ENCODE measurements at places on chromosomes 11 and 22.
A peak's percentile ranks its signal among the peaks of the same experiment; 100 is the strongest.

- DNase-seq: no peak
Observed at GRCh38 chr11:16297332-16297731, 59.0 kb downstream of the SOX6 start.

DNA sequence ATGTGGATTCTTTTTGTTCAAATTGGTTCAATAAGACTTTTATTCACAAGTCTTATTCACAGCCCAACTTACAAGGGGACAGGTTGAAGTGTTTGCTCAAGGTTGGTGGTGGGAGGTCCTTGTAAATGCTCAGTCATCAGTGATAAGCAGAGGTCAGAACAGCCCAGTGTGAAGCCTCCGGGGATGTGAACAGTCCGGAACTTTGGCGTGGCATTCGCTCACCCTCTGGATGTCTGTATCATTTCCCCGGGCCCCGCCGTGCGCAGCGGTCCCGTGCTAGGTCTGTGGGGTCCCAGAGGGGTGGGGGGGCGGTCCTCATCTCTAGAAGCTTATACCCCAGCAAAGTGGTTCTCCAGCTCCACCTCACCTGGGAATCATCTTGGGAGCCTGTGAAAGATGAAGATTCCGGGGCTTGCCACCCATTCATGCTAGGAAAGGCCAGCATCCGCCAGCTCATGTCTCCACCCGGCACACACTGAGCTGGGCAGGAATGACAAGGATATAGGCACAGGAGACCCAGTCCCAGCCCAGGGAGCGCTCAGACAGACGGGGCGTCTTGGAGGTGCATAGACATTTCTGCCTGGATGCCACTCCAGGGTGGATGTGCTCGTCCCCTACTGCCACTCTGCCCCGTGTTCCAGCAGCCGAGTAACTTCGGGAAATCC, 327.5 kb downstream of the TBC1D22A start:
- no peak for DNase-seq

DNA sequence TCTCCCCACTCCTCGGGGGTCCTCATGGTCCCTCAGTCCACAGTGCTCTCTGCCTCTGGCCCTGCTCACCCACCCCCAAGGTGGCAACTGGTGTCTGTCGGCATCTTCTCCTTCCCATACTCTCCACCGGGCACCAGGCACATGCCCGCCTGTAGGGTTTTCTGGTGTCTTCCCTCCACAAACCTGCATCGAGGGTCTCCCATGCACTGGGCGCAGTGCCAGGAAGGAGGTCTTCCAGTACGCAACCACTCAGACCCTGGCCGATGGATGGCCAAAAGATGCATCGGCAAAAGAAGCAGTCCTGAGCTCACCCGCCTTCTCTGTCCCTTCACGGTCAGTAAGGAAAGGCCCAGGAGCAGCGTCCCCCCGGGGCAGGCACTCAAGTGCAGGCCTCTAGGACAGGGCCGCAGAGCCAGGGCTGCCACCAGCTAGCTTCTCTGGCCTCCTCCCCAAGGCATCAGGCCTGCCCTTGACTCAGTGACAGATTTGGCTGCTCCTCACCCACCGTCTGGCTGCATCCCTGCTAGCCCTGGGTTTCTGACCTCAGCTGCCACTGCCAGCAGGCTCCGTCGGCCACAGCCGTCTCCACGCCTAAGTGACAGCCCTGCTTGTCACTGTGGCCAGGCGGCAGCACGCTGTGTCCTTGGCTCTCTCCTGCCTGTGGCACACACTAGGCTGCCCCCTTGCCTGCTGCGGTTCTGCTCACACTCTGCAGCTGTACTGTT, 32.1 kb upstream of the IGSF9B start:
- DNase-seq: peak; percentile 38

GRCh38 chr11:8289492-8289918, 25.8 kb upstream of the LMO1 start:
- peak; percentile 84 for DNase-seq

DNA sequence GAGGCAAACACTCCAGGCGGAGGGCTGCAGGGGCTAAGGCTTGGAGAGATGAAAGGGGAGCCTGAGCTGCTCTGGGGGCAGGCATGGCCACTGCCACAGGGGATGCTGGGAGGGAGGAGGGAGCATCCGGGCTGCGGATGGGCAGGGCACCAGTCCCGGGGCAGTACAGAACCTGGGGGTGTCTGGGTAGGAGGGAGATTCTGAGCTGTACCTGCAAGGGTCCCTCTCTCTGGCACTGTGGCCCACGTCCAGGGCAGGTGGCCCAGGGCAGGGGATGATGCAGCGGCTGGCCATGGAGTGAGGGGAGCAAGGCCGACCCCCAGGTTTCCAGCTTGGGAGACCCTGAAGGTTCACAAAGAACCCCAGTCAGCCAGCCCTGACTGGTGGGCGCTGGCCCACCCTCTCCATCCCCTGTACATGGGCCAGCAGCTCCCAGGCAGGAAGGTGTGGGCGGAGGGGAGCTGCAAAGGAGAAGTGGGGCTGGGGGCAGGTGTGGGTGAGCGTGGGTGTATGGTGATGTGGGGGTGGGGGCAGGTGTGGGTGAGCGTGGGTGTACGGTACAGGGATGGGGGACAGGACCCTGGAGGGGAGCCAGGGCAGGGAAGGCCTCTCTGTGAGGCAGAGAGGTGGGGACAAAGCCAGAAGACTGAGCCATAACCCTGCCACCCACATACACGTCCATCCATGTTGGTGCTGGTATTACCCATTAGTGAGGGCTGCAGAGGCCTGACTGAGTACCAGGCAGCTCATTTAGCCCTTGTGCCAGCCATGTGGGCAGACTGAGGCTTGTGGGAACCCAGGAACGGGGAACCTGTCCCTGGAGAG, 2.2 kb upstream of the TNFRSF13C start:
- no peak for DNase-seq

- DNase-seq: peak; percentile 24
Observed at GRCh38 chr11:31887180-31887579, 76.1 kb upstream of the PAX6 start.

DNA sequence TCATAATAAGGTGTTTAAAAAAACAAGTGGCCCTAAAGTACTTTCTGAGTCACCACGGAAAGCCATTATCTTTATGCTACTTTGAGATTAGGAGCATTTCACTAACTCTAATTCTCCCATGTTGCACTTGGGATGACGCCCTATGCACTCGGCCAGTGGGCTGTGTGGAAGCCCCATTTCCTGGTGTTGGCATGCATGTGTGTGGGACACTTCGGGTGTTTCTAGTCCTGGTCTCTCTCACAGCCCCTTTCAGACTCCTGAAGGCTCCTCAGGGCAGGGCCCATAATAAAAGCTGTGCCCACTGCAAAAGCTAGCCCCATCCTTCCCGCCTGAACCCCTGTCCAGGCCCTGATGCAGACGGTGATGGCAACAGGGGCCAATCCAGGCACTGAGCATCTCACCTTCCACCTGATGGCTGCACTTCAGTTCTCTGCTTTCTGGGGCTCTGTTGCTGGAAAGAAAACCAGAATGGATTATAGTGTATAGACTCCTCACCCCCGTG, 14.9 kb upstream of the FXYD2 start:
- no peak for DNase-seq

DNA sequence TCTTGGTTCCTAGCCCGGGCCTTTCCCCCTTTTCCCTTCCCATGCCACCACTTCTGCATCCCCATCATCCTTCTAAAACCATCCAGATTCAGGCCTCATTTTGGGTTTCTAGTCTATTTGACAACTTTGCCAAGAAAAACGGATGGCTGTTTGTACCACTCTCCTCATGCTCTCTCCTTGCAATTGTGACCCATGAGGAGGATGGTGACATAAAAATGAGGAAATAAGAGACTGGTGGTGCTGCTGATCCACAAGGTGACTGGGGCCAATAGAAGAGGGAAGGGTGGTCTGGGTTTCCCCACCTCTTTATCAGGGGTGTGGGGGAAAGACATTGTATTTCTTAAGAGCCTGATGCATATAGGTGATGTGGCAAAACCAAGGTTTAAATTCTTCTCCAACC, 1.0 kb downstream of the MS4A4A start:
- DNase-seq: no peak

DNA sequence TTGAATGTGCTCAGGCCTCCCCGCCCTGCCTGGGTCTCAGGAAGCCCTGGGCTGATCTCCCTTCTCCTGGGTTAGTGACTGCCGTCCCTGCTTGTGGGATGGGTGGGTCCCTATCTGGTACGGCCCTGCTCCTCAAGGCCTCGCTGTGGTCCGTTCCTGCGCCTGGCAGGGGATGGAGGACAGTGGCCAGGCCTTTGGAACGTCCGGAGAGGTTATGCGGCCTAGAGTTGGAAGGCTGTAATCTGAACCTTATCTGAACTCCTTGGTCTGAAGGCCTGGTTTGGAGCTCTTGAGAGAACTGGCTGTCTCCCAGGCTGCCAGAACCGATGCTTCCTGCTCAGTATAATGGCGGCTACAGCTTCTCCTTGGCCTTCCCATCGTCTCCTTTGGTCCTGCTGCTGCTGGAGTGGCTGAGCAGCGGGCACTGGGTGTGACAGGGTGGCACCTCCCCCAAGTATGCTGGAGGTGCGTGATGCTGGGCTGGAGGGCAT, 72.8 kb downstream of the FLI1 start:
- DNase-seq: no peak

DNA sequence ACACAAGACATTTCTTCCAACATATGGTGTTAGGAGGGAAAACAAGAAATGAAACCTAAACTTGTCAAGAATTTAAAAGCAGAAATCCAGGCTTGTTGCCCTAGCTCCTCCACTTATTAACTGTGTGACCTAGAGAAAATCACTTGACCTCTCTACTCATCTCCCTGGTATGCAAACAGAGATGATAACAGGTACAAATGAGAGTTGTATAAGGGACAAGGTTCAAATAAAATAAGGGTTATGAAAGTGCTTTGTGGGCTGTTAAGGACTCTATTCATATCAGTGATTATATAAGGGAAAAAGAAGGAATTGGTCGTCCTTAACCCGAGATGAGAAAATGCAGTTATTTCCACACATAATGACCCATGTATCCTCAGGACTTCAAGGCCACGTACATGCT, 372.7 kb upstream of the TENM4 start:
- DNase-seq: no peak

DNA sequence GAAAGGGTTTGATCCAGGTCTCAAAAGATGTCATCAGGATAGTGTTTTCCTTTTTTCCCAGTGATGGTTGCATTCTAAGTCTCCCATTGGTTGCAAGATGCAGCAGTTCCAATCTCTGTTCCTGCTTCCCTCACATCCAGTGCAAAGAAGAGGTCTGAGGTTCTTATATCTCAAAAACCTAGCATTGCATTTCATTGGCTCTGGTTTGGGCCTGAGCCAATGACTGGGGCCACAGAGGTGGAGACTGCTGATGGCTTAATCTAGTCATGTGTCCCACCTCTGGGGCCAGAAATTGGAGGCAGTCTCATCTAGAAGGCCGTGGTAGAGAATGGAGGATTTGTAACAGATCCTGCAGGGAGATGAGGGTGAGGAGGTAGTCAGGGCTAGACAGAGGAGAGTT, 13.2 kb upstream of the MICAL2 start:
- DNase-seq: no peak

DNA sequence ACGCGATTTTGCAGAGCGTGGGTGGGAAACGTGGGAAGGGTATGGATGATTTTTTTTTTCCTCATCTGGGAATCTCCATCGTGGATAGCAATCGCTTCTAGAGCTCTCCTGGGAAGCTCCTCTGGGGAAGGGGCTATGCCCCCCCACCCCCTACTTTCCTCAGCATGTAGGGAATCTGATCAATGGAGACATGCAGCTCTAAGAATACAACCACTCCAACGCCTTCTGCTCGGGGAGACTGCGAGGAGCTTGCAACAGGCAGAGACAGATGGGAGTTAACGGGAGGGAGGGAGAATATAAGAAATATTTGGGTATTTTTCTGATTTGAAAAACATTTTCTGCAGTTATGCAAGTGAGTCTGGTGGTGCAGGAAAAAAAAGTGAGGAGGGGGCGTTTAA, 104.6 kb upstream of the HSD17B12 start:
- no peak for DNase-seq

- no peak for DNase-seq
Observed at GRCh38 chr11:80929031-80929805, 1488.4 kb upstream of the TENM4 start.

DNA sequence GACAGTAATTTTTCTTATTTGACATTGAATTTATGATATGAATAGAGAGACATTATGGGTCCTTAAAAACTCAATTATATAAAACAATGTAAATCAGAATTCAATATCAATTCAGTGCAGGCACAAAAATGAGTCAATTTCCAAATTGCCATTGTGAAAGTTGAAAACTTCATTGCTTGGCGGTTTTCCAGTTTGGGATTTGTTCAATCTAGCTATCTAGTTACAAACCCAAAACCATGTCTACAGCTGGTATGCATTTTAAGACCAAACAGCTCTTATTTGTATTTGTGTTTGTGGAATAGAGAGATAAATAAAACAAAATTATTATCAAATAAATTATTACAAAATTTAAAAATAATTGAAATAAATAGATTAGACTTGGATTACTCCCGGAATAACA, 1206.6 kb upstream of the RAG2 start:
- DNase-seq: no peak

GRCh38 chr11:134841411-134841810, 429.4 kb upstream of the B3GAT1 start:
- no peak for DNase-seq

GRCh38 chr11:88428959-88429358, 91.4 kb upstream of the CTSC start:
- DNase-seq: no peak

Data from WERI-Rb-1 (cell line).